ENCODE measurements at places on chromosomes 11 and 22.

DNA sequence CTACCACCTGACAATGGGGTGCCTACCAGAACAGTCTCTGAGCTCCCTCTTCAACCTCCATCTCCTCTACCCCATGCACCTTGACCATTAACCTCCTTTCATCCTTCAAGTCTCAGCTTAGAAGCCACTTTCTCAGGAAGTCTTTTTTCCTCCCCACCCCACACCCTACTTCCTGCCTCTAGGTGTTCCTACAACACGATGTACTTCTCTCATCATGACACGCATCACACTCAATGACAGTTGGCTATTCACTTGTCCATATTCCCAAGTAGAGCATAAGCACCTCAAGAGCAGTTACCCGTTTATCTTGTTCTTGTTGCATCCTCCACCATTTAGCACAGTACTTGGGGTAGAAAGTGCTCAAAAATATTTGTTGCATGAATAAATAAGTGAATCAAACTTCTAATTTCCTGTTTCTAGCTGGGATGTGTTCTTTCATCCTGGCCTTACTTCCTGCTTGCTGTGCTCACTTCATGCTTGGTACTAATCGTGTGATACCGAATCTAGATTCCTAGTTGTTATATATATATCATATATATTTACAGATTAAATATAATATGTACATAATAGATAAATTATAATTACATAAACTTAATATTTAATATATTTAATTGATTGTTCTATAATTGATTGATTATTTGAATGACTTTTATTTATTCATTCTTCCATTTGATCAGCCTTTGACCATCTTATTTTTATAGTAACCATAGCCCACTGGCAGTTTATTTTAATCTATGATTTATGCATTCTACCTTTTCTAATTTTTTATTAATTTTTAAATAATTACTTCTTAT is 177.5 kb upstream of the TMEM45B start:
- DNase-seq, result no peak

DNA sequence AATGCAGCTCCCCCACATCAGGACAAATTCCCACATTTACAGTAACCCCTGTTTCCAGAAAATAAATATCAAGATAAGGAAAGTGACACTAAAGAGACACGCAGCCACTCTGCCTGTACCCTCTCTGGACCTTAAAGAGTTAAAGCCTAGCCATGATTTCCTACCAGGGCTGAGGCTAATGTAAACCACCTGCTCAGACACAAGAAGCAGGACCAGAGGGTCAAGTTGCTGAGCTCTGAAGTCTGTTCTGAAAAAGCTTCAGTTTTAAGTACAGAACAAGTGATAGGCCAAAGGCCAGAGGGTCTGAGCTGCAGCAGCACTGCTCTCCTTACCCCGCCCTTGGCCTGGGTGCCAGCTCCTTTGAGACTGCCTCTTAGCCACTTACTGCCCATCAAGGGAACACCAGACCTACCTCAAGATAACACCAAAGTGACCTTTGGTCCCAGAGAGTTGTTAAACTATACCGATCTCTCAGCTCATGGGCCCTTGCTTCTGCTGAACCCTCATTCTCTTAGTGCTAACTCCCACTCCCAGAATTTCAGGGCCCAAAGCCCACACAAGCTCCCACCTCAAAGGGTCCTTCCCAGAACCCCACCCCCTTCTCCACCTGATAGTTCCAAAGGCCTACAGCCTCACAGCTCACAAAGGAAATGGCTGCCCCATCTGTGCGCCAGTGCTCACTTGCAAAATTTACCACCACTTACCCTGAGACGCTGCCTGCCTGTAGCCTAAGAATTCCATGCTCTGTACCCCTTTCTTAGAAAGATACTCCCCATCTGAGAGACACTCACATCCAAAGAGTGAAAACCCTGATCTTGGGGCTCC is 40.5 kb downstream of the IL18BP start:
- no peak for DNase-seq

- DNase-seq, result no peak
Measured at GRCh38 chr11:3684129-3684818, 13.1 kb upstream of the CHRNA10 start.

GRCh38 chr22:20576445-20576816 is 69.0 kb downstream of the MED15 start:
- DNase-seq, result no peak

DNA sequence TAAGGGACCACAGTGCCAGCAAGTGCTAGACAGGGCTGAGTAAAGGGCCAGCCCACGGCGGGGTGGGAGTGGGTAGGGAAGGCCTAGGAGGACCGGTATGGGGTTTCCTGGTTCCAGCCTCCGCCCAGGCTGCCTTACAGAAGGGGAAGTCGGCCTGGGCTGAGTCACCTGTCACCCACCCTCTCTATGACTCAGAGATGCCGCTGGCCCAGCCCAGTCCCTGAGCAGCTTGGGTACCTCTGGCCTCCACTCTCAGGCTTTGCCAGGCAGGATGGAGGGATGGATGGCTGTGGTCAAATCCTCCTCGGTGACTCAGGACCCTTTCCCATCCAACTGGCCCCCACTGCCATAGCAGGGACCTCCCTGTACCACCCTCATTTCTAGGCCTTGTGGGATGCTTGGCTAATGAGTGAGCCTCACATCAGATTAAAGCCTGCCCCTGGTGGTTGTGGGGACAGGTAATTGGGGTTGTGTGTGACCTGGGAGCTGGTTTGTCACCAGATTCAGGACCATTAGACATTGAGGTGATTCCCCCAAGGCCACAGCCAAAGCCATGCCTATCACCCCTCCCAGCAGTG is 13.9 kb downstream of the SLC35E4 start:
- no peak for DNase-seq

- no peak for DNase-seq
Measured at GRCh38 chr11:130599073-130599654, 150.7 kb downstream of the ADAMTS15 start.

- no peak for DNase-seq
Measured at GRCh38 chr11:84255483-84255882, 969.3 kb upstream of the CCDC90B start.

GRCh38 chr11:95674657-95675358 is 114.8 kb downstream of the FAM76B start:
- no peak for DNase-seq

DNA sequence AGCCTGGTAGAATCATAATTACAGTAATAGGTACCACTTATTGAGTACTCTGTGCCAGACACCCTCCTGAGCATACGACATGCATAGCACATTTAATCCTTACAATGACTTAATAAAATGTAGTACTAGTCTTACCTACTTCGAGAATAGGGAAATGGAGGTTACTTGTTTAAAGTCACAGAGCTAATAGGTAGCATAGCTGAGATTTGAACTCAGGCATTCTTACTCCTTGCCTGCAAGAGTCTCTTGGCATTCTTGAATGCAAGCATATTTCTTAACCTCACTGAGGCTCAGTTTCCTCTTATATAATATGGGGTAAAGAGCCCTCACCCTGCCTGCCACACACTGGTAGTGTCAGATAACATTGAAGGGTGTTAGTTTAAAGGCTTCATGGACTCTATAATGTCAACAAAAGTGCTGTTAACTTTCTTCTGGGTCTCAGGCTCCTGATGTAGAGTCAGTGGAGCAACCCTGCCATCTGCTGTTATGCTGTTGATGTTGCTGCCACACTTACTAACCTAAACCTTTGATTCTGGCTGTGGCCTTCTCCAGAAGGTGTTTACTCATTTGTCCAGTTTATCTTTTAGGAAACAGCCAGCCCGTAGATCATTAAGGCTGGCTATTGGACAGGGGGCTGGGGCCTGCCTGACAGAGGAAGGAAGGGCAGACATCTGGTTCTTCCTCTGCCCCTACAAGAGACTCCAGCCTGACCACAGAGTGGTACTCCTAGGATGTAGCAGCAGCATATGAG is 18.9 kb downstream of the LIMK2 start:
- peak; percentile 31 for DNase-seq

GRCh38 chr11:111935317-111936039 is 1.7 kb upstream of the DIXDC1 start:
- no peak for DNase-seq

DNA sequence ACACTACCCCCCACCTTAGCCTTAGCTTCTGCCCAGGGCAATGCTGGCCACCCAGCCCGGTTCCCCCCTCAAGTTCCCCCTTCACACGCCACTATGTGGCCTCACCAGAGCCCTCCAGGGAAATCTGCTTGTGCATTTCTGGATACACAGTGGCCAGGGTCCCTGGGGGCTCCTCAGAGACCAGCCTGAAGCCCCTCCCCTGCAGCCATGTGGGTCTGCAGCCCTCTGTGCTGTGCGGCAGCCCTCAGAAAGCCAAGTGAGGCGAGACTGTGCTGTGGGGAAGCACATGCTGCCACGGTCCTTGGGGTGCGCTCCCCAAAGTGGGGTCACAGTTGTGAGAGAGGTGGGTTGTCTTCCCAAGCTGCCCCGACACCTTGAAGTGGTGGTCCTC is 2.1 kb upstream of the PLXNB2 start:
- no peak for DNase-seq

DNA sequence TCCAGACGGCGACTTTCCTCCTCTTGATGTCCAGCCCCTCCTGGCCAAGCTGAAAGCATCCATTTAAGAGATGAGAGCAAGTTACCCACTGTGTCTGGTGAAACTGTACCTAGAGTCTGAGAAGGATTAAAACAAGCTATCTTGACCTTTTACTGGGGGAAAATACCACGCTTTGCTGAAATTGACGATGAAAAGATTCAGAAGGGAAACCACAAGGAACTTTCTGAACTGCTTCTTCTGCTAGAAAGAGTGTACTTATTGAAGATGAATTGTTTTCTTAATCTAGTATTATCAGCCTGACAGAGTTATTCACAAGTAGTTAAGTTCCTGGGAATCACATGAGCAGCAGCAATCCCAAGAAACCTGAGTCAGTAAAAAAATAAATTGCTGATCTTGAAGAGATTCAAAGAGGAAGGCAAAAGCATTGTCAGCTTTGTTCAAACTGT is 13.1 kb upstream of the MS4A6A start:
- no peak for DNase-seq

Data from NCI-H446 treated with DMSO at 0.1 percent for 48 hours (cell line).